ENCODE measurements at places on chromosomes 5 and 9.

DNA sequence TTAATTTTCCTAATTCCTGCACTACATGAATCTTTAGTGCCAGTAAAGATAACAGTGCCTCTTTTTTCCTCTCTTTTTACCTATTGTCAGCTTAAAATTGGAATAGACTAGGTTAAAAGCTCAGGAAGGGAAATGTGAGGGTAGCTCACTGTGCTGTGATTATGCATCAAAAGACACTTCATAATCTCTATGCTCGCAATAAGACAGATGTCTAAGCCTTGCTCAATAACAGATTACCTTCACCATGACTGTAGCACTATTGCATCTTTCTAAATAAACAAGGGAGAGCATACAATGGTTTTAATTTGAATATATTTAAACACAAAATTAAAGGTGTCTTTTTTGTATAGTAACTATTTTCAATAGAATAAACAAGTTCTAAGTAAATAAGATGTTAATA lies 130.1 kb downstream of the FBN2 start:
- no peak for DNase-seq

DNA sequence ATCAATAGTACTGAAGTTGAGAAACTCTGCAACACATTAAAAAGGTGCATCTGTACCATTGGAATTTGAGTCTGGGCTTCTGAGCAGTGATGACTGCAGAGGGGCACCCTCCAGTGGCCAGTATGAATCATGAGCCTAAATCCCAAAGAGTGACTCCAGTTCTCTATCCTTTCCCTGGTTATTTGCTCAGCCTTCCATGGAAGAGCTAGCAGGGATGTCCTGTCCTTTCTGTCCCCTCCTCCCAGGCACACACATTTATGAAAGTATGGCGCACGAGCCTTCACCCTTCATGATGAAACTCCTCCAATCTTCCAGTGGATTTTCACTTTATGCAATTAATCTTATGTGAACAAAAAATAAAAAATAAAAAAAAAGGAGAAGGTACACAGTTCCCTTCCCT lies 81.0 kb downstream of the ESM1 start:
- no peak for DNase-seq

DNA sequence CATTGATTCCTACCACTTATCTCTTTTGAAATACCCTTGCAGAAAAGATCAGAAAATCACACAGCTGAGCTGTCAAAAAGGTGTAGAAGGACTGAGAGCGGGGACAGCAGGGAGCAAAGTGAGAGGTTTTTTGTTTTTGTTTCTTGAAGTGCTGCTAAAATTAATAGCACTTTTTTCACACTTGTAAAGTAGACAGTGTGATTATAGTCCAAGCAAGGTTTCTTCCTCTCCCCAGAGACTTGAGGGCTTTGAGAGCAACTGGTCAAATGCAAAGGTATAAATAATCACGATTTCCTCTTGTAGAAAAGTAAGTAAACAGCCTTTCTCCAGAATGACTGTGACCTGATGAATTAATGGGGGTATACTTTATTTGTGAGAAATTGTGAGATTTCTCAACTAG lies 326.9 kb downstream of the ZNF608 start:
- no peak for DNase-seq

DNA sequence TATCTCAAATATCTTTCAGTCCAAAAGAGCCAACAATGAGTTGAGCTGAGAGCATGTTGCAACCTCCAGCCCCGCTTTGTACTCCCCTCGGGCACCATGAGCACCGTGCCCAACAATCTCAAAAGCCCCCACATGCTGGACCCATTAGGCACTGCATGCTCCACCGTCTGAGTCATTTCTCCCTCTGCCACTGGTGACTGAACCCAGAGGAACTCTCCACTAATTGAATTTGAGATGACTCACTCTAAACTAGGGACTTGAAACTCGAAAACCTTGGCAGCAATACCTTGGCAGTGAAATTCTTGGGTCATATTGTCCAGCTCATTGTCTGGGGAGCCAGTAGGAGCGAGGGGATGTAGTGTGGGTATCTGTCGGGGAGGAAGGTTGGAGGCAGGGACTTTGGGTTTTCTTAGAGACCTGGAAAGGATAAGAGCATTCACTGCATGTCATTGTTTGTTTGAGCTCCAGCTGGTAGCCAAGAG lies 49.9 kb upstream of the SLIT3 start:
- no peak for DNase-seq

- DNase-seq: no peak
Observed at GRCh38 chr5:6584101-6584645, 48.7 kb downstream of the NSUN2 start.

GRCh38 chr9:100322954-100323536 lies 29.7 kb downstream of the TEX10 start:
- no peak for DNase-seq

- DNase-seq: no peak
Observed at GRCh38 chr5:16582081-16582480, 34.7 kb downstream of the RETREG1 start.

DNA sequence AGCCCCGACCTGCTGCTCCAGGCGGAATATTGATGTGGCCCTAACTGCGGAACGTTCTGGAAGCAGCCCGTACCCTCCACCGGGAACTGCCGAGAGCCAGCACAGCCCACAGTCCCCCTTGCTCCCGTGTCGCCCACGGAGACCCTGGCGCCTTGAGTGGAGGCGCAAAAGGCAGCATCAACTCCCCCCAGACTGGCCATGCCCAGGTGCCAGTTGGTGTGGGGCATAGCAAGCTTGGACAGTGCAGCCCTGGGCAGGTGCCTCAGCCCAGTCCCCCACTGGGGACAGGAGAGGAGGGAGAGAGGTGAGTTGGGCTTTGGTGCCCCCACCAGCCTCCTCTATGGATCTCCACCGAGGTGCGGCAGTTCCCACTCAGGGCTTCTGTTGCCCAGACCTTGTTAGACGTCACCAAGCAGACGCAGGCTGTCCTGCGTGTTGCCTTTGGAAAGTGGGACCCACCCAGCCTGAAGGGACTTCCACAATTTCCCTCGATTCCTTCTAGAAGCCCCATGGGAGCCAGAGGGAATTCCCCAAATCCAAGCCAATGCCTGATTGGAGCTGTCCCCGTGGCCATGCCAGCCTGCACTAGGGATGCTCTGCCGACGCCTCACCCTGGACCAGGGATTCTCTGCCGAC lies 19.8 kb upstream of the NRARP start:
- DNase-seq: no peak

- DNase-seq: no peak
Observed at GRCh38 chr5:143010351-143010750, 240.2 kb downstream of the ARHGAP26 start.

GRCh38 chr9:34628656-34629490 lies at the start of gene ARID3C:
ARID3C (minus strand) TSS chr9:34629066; CDS start chr9:34628014, 1,052 bp downstream.
- no peak for DNase-seq

- DNase-seq: no peak
Observed at GRCh38 chr5:6659941-6660684, 26.9 kb downstream of the SRD5A1 start.

GRCh38 chr5:176817841-176818377 lies 7.5 kb downstream of the UNC5A start:
- no peak for DNase-seq

DNA sequence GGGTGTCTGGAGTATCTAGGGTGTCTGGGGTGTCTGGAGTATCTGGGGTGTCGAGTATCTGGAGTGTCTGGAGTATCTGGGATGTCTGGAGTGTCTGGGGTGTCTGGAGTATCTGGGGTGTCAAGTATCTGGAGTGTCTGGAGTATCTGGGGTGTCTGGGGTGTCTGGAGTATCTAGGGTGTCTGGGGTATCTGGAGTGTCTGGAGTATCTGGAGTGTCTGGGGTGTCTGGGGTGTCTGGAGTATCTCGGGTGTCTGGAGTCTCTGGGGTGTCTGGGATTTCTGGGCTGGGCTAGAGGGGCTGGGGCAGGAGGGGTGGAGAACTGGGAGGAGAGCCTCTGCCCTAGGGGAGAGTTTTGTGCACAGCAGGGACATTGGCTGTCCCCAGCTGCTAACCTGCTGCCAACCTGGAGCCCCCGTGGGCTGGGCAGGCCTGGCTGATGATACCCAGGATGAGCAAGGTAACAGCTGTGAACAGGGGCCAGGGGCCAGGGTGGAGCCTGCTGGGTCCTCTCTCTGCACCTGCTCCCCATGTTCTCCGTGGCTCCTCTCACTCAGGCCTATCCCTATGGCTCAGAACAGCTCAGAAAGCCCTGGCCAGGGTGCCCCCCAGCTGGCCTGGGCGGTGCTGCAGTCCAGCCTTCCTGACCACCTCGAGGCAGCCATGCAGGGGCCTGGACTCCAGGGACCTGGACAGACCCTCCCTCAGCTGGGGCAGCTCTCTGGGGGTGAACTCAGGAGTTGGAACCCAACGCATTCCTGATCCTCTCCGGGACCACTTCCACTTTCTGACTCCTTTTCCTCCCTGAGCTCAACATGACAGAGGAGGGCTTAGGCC lies 29.9 kb downstream of the LHX3 start:
- DNase-seq: no peak

DNA sequence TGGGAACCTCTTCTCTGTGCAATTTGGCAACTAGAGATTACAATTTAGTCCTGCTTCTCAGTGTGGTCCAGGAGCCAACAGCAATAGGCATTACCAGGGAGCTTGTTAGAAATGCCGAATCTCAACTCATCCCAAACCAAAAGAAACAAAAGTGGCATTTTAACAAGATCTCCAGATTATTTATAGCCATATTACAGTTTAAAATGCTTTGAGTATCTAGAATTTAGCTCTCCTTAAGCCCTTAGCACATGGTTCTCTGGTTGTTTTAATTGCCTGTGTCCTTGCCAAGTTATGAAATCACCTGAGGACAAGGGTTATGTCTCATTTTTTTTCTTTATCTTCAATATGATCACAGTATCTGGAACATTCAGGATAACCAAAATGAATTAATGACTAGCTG lies 51.6 kb upstream of the TAS2R1 start:
- no peak for DNase-seq

- no peak for DNase-seq
Observed at GRCh38 chr5:141898448-141899049, 20.3 kb upstream of the PCDH1 start.

GRCh38 chr5:112119508-112119907 lies 299.6 kb downstream of the EPB41L4A start:
- no peak for DNase-seq

- DNase-seq: no peak
Observed at GRCh38 chr9:134694368-134694665, 52.7 kb downstream of the COL5A1 start.

- DNase-seq: no peak
Observed at GRCh38 chr9:130824643-130825350, 10.3 kb upstream of the ABL1 start.

DNA sequence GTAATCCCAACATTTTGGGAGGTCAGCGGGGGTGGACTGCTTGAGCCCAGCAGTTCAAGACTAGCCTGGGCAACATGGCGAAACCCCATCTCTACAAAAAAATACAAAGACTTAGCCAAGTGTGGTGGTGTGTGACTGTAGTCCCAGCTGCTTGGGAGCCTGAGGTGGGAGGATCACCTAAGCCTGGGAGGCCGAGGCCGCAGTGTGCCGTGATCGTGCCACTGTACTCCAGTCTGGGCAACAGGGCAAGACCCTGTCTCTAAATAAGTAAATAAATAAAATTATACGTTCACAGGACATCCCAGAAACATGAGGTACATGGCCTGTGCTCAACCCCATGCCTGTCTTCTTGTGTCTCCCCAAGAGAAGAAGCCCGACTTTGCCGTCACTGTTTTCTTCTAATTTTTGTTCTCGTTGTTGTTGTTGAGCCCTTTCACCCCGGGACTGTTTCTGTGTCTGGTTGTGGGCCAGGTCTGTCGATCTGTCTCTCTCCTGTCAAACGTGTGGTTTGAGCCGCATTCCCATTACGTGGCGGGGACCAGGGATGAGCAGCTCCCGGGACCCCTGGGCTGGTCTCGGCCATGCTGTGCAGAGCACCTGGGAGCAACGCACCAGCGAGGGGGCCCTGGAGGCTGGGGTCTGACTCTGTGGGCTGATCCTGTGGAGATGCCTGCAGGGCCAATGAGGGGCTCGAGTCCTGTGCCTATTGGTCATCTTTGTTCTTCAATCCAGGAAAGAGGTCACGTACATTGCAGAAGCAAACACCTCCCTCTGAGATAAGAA lies 32.2 kb downstream of the NACC2 start:
- no peak for DNase-seq

GRCh38 chr5:159257007-159257406 lies 6.1 kb upstream of the UBLCP1 start:
- DNase-seq: no peak

GRCh38 chr5:2102819-2103776 lies 220.4 kb upstream of the IRX4 start:
- no peak for DNase-seq

DNA sequence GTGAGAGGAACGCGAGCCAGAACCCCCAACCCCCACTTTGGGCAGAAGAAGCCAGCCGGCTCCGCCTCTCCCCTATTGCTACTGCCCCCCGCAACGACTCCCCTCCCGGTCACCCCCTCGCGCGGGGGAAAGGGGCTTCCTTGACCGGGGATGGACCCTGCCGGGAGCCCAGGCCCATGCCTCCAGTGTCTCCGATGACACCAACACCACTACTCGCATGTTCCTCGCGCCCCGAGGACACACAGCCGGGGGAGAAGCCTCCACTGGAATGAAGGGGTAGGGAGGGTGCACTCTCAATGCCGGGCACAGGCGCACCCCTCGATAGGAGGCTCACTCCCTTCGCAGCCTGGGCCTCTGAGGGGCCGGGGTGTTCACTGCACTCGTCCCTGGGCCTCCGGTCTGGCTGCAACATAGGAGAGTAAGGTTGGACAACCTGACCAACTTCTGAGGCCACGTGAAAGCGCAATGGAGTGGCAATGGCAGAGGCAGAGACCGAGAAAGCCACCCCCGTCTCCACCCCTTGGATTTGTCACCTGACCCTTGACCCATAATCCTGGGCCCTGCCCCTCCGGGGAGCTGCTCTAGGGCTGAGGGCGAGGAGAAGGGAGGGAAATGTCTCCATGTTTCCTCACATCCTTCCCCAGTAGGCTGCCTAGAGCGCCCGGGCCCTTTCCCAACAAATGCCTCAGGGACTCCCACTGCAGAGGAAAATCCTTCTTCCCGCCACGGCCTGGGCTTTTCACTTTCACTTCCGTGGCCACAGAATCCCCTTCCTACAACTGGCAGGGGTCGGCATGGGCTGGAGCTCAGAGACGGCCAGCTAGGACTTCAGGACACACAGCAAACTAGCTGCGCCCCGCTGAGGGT lies 1.1 kb upstream of the CNTFR start:
- no peak for DNase-seq

GRCh38 chr5:22889720-22890119 lies 36.6 kb upstream of the CDH12 start:
- DNase-seq: no peak

DNA sequence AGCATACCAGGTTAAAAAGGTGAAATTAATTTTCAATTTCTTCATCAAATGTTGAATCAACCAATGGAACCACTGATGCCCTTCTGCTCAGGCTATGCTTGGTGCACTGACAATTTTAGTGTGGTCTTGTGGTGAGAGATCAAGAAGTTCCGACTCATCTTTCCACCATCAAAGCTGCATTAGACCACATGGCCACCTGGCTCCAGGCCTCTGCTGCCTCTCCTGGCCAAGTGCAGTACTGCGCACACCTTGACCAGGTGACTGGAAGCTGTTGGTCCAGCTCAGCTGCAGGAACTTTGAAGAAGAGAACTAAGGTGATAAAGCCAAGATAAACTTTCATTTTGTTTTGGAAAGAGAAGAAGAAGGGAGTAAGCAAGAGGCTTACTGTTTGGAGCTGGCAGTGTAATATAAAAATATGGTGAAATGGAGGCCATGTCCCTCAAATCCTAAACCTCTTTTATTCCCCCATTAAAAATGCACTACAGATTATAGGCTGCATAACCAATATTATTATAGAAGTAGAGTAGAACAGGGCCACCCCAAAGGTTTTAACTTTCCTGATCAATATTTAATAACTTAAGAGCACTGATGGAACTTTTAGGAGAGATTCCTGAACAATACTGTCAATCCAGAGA lies 315.5 kb upstream of the C9orf72 start:
- DNase-seq: no peak

- DNase-seq: no peak
Observed at GRCh38 chr9:114621975-114622609, 11.0 kb downstream of the TMEM268 start.

Data from activated CD8-positive, alpha-beta memory T cell treated with anti-CD3 and anti-CD28 coated beads for 4 hours (primary cell).